GM23338 (cell line): ENCODE measurements at places on chromosomes 16 and 17. TPM values are rescaled to one million over a fixed set of nuclear protein-coding genes. Genes with fewer than 3 reads are reported as not detected.

The SDF2 gene
- total RNA-seq: 32.5 and 40.6 TPM in 2 replicates

- H3K36me3 ChIP-seq: no peaks in the 10 kb centered on the region
- no peak overlapping the region for H3K4me3 ChIP-seq
- no peak overlapping the region for H3K27ac ChIP-seq
- H3K4me1 ChIP-seq: no peaks in the 10 kb centered on the region
- peak; percentile 12 for DNase-seq
Observed at GRCh38 chr17:19979917-19980770, 2.5 kb upstream of the AKAP10 start.

- H3K4me3 ChIP-seq: no peak overlapping the region
- H3K27ac ChIP-seq: peak overlapping the region; percentile 59; the same call in 1 of the 2 replicates
- H3K27me3 ChIP-seq: no peaks in the 10 kb centered on the region
Observed at GRCh38 chr17:38464723-38465390, 36.6 kb downstream of the ARHGAP23 start.

GRCh38 chr16:88434353-88434690 is 18.8 kb upstream of the ZFPM1 start:
- no peak overlapping the region for H3K4me3 ChIP-seq
- H3K4me1 ChIP-seq: no peaks in the 10 kb centered on the region
- no peak overlapping the region for H3K27ac ChIP-seq

DNA sequence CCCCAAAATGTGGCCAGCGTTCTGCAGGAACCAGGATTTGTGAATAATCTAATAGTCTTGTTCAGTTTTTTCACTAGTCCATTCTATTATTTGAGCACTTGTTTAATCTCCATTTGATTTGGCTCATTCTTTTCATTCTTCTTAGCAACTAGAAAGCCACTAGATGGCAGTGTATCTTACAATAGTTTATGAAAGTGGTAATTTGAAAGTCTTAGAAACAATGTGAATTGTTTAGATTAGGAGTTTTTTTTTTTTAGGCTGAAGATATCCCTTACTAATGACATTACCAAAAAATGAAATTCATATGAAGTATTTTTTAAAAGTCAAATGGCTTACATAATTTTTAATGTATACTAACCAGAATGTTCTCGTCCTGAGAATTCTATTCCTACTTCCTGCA is 6.7 kb downstream of the ERI2 start:
- H3K4me3 ChIP-seq: no peak overlapping the region
- H3K4me1 ChIP-seq: no peaks in the 10 kb centered on the region
- H3K27me3 ChIP-seq: no peaks in the 10 kb centered on the region
- H3K27ac ChIP-seq: no peak overlapping the region
- H3K36me3 ChIP-seq: no peaks in the 10 kb centered on the region
